HepG2 (cell line): ENCODE measurements at places on chromosomes 6 and 20.
A peak's percentile ranks its signal among the peaks of the same experiment; 100 is the strongest.

DNA sequence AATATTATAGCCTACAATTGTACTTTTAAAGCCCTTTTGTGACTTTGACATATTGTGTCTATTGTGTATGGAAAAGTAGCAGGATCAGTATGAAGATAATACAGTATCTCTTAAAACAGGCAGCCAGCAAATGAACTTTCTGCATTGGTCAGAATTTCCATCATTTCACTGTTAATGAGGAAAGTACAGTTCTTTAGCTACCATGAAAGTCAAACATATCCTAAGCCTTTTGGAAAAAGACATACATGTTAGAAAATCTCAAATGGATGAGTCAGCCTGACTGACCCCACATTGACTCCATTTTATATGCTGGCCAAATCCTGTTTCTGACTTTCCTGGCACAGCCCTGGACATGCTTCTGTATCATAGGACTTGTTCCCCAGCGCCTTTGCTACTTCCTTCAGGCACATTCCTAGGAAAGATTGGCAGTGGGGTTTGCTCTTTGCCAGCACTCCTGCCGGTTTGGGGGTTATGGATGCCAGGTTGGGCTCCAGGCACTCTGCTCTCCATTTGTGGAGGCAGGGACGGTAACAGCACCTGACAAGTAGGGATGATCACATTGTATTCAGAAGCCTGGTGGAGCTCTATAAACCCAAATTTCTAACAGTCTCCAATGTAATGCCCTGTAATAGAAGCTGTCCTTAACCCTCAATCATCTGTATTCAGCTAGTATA is 43.7 kb downstream of the TOP1 start:
- DNase-seq = no peak

- no peak for DNase-seq
These were observed 1.2 kb downstream of the ZNF335 start for GRCh38 chr20:45970646-45971424.

DNA sequence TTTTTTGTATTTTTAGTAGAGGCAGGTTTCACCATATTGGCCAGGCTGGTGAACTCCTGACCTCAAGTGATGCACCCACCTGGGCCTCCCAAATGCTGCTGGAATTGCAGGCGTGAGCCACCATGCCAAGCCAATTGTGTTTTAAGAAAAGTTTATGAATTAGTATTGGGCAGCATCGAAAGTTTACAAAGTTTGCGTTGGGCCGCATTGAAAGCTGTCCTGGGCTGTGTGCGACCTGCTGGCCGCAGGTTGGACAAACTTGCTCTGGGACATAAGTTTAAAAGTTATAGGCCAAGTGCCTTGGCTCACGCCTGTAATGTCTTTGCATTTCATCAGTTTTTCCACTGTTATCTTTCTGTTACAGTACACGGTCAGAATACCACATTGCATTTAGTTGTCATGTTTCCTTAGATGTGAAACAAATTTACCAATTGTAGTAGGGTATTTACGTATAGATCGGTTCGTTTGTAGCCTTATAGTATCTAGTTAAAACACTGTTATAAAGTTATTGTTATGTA is 39.5 kb downstream of the ASXL1 start:
- DNase-seq = no peak

DNA sequence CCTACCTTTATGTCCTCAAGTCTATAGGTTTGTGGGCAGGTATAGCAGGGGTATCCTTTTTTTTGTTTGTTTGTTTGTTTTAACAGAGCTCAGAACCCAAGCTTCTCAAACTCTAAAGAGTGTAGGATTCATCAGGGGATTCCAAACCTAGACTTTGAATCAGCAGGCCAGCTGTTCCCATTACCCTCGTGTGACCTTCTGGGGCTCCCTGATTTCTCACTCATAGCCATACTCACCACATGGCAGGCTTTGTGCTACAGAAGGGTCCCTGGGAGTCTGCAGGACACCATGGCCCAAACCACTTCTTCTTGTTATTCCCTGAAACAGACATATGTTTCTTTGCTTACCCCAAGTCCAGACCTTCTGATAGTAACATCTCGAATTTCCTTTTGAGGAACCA is 350.8 kb upstream of the TSHZ2 start:
- DNase-seq = no peak

DNA sequence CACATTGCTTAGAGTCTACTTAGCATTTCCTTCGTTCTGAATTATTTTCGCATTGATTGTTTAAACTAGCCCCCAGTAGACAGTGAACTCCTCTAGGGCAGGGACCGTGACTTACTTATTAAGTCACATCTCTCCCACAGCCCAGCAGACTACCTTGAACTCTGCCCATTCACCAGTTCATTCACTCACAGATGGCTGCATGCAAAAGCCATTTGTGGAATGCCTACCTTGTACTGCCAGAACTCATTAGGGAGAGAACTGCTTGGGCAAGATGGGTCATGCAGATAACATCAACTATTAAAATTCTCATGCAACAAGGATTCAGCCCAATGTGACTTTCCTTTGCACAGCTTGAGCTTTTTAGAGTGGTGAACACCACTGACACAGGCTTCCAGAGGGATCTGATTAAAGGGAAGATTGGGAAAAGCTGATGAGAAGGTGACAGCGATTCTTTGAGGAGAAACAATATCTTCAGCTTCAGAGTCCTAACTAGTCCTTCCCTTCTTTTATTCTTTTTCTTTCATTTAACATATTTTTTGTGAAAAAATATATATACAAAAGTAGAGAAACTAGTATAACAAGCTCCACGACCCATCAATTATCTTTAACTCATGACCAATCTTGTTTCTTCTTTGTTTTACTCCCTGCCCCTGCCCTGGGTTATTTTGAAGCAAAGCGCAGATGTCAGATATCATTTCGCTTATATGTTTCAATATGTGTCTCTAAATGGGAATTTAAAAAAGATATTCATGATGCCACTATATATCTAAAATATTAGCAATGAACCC is 273.9 kb downstream of the CDC5L start:
- DNase-seq = peak; percentile 23

DNA sequence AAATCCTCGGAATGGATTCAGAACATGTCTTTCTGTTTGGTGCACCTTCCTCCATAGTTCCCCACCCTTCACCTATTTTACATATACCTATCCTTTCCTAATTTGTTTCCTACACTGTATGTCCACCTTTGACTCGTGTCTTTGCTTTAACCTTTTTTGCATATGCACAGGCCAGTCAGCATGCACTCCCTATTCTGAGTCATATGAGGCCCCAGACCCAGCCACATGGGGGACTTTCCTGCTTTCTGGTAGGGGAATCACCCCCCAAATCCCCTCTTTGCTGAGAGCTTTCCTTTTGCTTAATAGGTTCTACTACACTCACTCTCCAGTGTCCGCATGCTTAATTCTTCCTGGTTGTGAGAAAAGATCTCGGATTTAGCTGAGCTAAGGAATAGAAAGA is 393.8 kb upstream of the IMPG1 start:
- DNase-seq = no peak

DNA sequence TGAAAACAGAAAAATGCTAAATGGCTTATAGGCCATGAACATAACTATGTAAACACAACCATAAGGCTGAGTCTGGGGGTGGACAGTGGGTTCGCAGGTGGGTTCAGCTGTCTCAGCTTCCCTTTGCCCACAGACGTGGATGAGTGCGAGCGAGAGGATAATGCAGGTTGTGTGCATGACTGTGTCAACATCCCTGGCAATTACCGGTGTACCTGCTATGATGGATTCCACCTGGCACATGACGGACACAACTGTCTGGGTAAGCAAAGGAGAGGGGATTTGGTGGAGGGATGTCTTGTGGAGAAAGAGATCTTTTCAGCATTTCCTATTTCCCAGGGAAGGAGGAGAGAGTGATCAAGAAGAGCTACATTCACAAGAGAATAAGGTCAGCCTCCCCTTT is 14.7 kb downstream of the SCUBE3 start:
- no peak for DNase-seq

GRCh38 chr6:134932535-134933470 is 17.1 kb downstream of the ALDH8A1 start:
- no peak for DNase-seq

DNA sequence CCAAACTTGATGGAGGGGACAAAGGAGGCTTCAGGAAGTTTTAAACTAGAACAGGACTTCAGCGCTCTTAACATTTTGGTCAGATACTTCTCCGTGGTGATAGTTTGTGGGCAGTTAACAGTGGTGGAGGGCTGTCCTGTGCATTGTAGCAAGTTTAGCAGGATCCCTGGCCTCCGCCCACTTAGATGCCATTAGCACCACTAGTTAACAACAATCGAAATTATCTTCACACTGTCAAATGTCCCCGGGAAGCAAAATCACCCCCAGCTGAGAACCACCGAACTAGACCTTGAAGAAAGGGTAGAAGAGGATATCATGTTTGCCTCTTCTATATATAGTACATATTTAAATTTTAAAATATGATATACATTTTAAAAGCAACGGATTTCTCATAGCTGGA is 13.6 kb downstream of the E2F3 start:
- no peak for DNase-seq

DNA sequence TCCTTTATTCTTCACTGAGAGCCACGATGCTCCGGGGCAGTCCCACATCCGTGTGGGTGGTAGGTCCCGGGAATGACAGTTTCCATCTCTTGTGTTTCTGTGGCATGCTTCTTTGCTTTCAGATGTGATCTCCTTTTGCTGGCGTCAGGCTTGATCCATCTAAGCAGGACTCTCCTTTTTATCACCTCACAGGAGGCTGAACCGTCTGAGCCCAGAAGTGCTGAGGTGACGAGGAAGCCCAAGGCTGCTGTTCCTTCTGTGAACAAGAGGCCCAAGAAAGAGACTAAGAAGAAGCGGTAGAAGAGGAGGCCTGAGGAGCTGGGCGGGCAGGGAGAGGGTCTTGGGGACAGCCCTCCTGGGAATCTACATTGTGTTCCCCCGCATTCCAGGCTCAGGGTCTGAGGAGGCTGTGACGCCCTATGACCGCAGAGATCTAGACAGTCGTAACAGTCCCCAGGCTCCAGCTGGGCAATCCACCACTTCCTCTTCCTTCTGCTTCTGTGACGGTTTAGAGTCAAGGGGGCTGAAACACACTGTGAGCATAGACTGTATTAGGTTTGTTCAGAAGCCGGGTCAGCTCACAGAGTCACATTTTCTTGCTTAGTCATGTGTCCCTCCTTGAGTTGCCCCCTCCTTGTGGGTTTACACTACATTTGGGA is 26.8 kb downstream of the MANBAL start:
- DNase-seq = no peak

DNA sequence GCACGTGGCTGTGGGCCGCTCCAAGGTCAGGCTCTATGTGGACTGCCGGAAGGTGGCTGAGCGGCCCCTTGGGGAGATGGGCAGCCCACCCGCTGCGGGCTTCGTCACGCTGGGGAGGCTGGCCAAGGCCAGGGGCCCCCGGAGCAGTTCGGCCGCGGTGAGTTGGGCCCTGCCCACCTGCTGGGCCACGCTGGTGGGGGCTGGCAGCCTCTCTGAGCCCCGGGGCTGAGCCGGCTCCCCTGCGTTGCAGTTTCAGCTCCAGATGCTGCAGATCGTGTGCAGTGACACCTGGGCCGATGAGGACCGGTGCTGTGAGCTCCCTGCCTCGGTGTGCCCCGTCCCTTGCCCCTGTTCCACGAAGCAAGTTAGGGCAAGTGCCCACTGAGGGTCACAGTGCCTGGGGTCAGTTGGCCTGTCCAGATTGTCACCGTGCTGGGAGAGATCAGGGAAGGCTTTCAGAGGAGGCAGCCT is 27.1 kb downstream of the COL20A1 start:
- DNase-seq = no peak

DNA sequence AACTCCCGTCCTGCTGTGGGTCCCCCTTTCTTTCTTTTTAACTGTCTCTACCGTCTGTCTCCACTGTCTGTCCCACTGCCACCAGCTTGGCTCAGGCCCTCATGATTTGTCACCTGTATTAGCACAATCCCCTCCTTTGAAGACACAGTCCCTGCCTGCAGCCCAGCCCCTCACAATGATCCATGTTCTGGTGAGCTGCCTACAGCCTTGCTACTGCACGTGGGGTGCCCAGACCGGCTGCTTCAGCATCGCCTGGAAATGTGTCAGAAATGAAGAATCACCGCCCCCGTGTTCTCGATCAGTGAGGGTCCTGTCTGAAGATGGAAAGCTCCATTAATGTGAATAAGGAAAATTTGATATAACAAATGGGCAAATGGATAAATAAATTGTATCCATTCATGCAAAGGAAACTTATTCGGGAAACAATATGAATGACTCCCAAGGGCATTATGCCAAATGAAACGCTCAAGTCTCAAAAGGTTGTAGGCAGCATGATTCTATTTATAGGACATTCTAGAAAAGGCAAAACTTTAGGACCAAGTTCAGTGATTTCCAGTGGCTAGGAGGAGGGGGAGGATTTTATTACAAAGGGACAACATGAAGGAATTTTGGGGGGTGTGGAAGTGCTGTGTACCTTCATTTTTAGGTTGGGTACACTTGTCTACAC is 59.4 kb upstream of the CD83 start:
- no peak for DNase-seq

DNA sequence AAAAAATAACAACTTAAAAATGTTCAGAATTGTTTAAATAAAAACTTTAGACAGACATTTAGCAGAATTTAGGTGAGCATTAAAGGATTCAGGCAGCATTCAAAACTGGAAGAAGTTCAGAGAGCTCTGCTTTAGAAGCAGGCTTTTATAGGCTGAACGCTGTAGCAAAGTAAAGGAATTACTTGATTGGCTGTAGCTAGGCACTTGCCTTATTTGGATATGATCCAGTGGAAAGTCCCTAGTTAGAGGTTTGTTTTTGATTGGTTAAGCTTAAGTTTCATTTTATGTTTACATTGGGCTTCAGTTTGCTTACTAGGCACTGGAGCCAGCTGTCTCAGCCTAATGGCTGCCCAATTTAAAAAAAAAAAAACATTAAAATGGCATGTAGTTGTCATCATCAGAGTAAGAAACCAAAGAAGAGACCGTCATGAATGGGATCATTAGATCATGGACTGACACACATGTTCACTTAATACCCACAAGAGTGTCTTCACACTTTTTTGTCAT is 65.1 kb downstream of the CBFA2T2 start:
- peak; percentile 98 for DNase-seq

GRCh38 chr6:84172080-84172479 is 55.4 kb downstream of the CEP162 start:
- peak; percentile 1 for DNase-seq

DNA sequence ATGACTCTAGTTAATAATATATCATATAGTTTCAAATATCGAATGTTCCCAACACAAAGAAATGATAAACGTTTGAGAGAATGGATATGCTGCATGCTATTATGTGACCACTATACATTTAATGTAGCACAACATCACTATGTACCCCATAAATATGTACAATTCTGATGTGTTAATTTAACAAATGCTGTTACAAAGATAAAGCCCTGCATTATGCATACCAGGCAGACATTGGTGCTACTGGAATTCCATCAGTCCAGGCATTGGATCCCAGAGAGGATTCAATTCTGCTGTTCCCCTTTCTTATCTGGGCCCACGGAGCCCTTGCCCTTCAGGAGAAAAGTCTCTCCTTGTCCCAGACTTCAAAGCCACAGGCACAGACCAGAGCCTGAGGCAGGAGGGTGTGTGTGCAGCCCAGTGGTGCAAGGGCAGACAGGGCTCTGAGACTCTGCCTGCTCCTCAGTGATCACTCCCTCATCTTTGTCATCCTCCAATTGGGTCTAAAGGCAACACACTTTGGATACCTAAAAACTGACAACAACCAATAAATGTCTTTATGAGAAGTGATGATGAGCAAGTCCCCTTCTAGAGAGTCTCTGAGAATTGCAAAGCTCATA is 45.2 kb downstream of the PSMG4 start:
- DNase-seq = no peak
